ENCODE measurements at places on chromosomes 2 and 18.
A peak's percentile ranks its signal among the peaks of the same experiment; 100 is the strongest.

- DNase-seq, result no peak
Observed at GRCh38 chr2:237913193-237913917, 53.5 kb upstream of the UBE2F start.

- DNase-seq, result no peak
Observed at GRCh38 chr18:2396162-2396505, 175.2 kb downstream of the METTL4 start.

DNA sequence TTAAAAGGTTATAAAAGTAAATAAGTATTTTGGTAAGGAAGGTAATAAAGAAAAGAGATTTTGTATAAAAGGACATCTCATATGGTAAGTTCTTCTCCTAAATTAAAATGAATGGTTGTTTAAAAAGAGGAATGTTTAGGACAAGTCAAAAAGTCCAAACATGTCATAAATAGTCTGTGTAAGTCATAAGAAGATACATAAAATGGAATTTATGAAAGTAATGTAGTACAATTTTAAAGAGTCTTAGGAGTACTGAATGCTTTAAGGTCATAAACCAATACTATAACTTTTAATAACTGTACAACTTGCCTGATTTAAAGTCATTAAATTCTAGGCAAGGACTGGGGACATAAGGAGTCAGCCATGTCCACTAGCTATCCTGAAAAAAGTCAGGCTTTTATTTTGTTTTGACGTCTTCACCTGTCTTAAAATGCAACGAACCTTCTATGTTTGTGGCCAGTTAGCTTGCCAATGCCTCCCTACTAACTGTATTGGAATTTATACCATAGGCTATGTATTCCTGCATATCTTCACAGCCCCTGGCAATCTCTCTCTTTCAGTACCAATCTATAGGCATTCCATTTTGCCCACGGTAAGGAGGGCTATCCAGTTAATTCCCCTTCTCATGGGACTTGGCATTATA, 312.3 kb upstream of the LRRTM4 start:
- no peak for DNase-seq

DNA sequence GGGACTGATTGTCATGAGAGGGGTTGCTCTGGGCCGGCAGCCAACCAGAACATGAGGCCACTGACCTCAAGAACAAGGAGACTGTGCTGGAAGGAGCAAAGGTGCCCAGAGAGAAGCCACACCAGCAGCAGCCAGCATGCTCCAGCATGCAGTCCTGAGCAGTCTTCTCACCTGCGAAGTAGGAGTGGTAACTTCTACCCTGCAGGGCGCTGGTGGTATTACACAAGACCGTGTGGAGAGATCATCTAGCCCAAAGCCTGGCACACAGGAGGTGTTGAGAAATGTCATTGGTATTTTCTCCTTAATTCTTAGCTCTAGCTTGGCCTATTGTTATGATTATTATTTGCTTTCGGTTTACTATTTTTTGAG, 132.7 kb downstream of the TSN start:
- no peak for DNase-seq

DNA sequence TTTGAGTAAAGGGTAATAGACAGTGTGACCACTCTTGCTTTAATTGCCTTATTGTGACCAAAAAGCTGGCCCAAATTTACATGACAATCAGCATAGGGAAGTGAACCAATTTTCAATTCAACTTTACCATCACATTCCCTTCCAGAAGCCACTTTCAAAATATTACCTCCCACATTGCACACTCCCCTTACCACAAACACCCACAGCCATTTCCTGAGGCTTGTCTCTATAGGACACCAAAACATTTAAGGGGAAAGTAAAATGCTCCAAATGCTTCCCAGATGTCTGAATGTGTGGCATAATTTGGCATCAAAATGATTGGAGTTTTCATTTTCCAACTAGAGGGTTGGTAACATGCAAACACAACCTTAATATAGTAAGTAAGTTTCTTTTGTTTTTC, 616.1 kb downstream of the SLC4A3 start:
- DNase-seq, result no peak

DNA sequence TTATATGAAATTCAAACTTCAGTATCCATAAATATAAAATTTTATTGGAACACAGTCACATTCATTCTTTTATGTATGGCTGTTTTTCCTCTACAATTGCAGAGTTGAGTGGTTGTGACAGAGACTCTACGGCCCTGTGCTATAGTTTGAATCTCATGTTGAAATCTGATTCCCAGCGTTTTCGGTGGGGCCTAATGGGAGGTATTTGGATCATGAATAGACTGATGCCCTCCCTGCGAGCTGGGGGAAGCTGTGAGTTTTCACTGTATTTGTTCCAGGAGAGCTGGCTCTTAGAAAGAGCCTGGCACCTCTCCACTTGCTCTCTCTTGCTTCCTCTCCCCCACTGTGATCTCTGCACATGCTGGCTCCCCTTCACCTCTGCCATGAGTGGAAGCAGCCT, 1.7 kb downstream of the PFN4 start:
- DNase-seq, result no peak

DNA sequence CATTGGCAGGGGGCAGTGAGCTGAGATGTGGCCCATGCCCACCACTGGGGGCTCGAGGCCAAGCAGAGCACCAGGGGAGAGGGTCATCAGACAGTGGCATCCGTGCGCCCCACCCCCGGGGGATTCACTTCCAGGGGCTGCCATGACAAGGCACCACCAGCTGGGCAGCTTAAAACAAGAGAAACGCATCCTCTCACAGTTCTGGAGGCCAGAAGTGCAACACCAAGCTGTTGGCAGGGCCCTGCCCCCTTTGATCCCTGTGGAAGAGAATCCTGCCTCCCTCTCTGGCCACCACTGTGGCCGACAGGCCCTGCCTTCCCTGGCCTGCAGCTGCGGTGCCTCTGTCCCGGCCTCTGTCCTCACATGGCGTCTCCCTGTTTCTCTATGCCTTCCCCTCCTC, 187.7 kb upstream of the ID2 start:
- no peak for DNase-seq

DNA sequence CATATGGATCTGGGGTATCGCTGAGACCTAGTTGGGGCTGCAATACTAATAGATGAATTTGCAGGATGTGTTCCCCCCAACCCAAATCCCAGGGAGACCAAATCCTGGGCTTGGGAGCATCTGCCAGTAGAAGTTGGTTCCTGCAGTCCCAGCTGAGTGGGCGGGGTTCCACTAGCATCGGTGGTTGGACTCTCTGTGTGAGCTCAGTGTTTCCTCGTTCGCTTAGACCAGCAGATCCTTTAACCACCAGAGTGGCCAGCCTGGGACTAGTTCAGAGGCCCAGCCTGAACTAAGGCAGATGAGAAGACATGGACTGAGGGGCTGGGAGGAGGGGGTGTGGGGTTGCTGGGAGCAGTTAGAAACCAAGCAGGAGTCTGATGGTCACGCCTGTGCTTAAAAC, 40.7 kb downstream of the PCARE start:
- no peak for DNase-seq

DNA sequence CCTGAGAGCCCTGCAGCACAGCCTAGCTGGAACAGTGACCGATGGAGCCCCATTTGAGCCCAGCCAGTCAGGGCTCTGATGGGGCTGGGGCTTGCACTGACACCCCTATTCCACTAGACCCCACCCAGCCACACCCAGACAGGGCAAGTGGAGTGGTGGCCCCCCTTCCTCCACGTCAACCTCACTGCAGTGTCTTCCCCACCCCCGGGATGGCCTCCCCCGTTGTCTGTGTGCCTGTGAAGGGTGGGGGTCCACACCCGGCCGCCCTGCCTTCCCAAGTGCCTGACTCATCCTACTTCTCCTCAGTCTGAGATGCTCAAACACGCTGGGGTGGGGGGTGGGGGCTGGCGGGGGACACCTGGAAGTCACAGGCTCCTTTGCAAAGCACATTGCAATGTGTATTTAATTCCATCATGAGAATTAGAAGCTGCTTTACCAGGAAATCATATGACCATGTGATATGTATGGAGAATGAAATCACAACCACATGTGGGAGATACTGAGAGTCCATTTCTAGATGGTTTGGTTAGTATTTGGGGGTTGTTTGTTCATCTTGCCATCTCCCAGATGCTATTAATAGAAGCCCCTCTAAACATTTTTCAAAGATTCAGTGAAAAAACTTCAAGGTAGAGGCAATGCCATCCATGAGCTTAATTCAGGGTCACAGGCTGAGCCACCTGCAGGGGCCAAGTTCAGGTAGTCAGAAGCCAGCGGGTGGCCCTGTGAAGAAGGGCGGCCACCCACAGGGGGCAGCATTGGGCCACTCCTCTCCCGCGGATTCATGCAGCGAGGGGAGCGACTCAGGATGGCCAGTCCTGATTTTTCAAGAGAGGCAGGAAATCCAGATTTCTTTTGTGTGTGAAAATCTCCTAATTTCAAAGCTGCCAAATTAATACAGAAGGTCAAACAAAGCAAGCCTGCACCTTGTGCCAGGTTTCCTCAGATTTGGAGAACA, 22.7 kb upstream of the GMPPA start:
- DNase-seq, result no peak

GRCh38 chr2:871175-871727, 79.4 kb upstream of the SNTG2 start:
- no peak for DNase-seq

GRCh38 chr2:235365743-235366142, 128.1 kb upstream of the AGAP1 start:
- DNase-seq, result no peak

DNA sequence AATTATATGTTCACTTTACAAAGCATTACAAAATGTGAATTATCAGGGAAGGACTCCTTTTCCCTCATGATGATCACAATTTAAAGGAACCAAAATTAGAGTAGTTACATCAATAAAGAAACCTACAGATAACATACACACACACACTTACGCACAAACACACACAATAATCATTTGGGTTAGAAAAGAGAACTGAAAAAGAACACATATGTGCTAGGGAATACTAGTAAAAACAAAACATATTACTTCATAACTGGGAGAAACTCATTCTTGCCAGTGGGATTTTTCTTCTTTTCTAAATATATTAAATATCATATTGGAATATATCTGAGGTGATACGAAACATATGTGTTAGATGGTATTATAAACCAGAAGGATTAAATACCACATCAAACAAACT, 42.3 kb downstream of the FIGN start:
- DNase-seq, result no peak

DNA sequence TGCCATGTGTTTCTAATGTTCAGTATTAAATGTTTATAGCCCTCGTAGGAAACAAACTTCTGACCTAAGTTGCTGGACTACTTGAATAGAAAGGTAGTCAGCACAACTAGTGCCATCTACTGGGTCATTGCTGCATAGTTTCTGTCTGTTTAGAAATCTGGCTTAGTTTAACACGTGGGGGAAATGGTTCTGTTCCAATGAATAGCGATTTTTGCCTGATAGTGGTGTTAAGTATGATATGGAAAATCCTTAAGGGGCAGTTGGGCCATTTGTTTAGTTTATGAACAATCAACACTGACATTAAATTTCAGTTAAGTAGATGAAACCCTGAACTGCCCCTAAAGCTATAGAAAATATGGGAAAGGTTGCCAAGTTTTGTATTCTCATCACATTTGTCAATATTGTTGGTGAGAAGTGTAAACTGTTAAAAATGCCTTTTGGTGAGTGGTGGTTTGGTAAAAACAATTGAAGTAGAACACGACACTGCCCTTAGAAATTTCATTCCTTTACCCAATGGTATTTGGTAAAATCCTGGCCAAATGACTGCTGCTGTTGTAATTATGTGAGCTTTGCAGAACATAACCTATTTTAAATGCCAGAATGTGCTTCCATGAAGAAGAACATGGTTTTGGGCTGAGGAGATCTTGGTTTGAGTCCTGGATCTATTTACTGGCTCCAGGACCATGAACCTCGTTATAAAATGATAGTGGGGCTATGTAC, 13.2 kb downstream of the NABP1 start:
- peak; percentile 33 for DNase-seq

Data from T-helper 2 cell (primary cell).